D341Med (cell line): ENCODE measurements at places on chromosomes 5 and 9.

- DNase-seq, result no peak
Measured at GRCh38 chr5:9173281-9174048, 372.4 kb downstream of the SEMA5A start.

DNA sequence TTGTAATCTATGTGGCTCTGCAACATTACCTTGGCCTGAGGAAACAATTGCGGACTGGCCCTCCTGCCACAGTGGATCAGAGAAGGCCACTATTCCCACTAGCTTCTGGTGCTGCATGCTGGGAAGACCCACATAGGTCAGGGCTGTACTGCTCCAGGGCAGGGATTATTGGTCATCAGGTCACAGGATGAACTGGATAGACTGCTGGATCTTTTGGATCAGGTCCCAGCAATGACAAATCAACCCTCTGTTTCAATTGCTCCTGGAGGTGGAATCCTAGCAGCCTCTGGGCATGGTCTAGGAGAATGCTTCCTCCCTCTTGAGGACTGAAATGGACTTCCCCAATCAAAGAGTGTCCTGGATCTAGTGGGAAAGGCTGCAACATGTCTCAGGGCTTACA lies 66.7 kb upstream of the PHF24 start:
- no peak for DNase-seq

- no peak for DNase-seq
Measured at GRCh38 chr5:170252720-170253350, 20.1 kb downstream of the C5orf58 start.

- DNase-seq, result no peak
Measured at GRCh38 chr5:145378226-145378625, 456.9 kb downstream of the PRELID2 start.

- no peak for DNase-seq
Measured at GRCh38 chr5:58493141-58493540, 1.9 kb downstream of the GAPT start.

DNA sequence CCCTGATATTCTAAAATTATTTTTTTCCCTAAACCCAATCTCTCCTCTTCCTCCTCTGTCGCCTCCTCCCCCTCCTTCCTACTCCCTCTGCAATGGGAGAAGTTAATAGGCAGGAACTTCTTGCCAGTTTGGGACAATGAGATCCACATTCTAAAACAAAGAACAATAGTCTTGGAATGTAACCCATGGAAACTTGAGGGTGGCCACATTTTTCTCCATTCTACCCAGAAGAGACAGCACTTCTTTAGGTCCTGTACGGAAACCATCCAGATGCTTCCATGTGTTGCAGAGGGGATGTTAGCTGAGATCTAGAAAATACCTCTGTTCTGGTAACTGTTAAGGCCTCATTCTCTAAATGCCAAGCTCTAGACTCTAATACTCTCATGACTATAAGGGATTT lies 10.0 kb downstream of the SPARC start:
- DNase-seq, result no peak

- DNase-seq, result no peak
Measured at GRCh38 chr5:116912221-116912620, 337.6 kb upstream of the SEMA6A start.

DNA sequence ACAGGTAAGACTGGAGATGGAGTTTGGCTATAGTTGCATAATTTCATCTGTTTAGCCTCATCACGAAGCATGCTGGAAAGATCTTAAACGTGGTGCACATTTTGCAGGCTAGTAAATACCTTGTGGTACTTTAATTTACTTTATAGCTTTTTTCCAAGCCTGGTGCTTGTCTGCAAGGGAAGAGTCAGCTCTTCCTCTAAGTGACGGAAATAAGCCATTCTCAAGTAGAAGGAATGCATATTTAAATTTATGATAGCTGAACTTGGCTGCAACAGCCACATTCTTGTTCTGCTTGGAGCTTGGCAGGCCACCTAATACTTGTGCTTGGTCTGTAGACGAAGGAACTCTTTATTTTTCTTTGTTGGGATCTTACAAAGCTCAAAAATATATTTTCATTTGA lies 188.0 kb upstream of the PIK3R1 start:
- DNase-seq, result no peak

- no peak for DNase-seq
Measured at GRCh38 chr9:92767066-92768054, 2.7 kb upstream of the BICD2 start.

GRCh38 chr9:135521608-135522095 lies 412 bp downstream of the LCN1 start:
- peak; percentile 17 for DNase-seq

GRCh38 chr9:1759771-1760300 lies 255.3 kb upstream of the SMARCA2 start:
- no peak for DNase-seq

GRCh38 chr5:178227138-178227659 lies 5.4 kb downstream of the PHYKPL start:
- DNase-seq, result no peak

DNA sequence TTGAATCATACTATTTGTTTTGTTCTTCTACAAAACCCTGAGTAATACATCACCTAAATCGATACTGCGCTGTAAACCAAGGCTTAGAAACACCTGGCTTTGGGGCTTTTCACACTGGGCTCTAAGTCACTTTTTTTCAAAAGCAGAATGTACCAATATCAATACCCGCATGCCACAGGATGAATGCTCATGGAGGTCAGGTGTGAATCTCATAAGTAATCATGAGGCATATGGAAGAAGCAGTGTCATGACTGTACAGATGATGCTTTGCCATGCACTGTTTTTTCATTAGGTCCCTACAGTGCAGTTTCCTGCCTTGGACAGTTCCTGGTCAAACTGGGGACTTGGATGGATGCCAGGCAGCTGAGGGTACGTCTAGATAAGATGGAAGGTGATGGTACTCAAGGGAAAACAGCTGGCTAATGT lies 49.0 kb upstream of the ATG10 start:
- no peak for DNase-seq

- DNase-seq, result no peak
Measured at GRCh38 chr5:128427921-128428320, 110.1 kb downstream of the FBN2 start.

DNA sequence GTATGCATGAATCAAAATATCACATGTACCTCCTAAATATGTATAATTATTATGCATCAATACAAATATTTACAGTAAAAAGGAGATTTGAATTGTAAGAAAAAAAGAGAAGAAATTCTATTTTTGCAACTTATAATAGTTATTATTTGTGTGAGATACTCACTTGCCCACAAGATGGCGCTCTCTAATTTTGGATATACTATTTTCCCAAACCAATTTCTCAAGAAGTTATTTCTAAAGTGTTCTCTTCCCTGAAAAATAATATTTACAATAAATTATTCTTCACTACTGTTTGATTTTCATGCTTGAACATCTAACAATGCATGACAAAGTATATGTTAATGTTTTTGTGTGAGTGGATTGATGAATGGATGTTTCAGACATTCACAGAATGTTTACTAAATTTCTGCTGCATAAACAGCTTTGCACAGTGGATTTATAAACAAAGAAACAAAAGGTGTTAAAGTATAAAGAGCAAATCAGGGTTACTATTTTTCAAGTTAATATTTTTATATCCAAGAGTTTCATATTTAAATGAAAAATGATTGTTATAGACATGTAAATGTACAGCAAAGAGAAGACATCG lies 503.4 kb downstream of the PDE4D start:
- no peak for DNase-seq

- DNase-seq, result no peak
Measured at GRCh38 chr5:143182106-143182505, 221.4 kb downstream of the NR3C1 start.

GRCh38 chr5:74667396-74667795 lies 17.6 kb upstream of the HEXB start:
- DNase-seq, result no peak

- no peak for DNase-seq
Measured at GRCh38 chr5:38184627-38185026, 73.7 kb upstream of the EGFLAM start.

- no peak for DNase-seq
Measured at GRCh38 chr5:35030426-35031100, 17.2 kb downstream of the AGXT2 start.

GRCh38 chr5:112480501-112480900 lies 61.4 kb upstream of the EPB41L4A start:
- no peak for DNase-seq

GRCh38 chr5:60410427-60410826 lies 289.5 kb downstream of the DEPDC1B start:
- no peak for DNase-seq

DNA sequence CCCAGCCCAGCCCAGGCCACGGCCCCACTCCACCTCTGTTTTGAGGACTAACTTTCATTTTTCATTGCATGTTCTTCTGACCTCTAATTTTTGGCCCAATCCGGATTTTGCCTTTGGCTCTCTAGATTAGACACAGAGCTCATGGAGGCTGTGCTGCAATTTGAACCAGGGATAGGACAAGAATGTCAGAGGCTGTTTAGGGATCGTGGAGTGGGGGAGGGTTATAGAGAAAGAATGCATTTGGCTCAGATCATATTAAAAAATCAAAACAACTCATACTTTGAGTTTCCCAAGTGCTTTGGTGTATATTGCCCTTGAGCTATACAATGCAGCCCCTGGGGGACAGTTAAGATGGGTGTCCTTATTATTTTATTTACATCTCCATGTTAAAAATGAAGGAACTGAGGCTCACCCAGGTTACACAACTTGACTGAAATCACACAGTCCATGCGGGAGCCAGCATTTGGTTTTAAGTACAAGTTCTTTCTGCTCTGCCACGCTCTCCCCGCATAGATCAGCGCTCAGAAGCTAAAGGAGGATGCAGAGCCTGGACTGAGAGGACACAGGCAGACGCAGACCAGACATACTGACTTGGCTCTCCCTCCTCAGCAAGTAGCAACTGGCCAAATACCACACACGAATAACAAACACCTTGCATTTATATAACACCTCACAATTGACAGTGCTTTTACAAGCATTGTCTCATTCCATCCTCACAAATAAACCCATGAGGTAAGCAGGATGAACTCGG lies 126.4 kb upstream of the RAI14 start:
- no peak for DNase-seq

GRCh38 chr9:136544964-136545691 lies 720 bp downstream of the NOTCH1 start:
- DNase-seq, result no peak

- peak; percentile 29 for DNase-seq
Measured at GRCh38 chr9:130266236-130267098, 907 bp downstream of the HMCN2 start.

DNA sequence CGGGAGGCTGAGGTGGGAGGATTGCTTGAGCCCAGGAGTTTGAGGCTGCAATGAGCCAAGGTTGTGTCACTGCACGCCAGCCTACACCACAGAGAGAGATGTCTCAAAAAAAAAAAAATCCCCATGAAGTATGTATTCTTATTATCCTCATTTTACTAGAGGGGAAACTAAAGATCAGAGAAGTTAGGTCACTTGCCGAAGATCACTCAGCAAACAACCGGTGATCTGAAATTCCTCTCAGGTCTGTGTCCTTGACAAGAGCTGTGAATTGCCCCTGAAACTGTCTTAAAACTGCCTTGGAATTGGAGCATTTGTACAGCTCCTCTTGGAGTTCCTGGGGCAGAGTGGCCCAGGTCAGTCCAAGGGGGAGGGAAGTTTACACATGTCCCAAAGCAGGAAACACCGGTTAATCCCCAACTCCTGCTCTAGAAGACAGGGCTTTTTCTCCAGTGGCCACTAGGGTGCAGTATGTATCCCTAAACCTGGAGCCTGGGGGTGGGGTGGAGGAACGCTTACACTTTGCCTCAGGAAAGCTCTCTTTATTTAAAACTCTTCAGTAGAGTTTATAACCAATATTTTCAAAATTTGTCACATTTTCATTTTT lies 27.6 kb downstream of the AQP7 start:
- DNase-seq, result peak; percentile 82

GRCh38 chr9:89759572-89759971 lies 154.8 kb downstream of the GADD45G start:
- no peak for DNase-seq

DNA sequence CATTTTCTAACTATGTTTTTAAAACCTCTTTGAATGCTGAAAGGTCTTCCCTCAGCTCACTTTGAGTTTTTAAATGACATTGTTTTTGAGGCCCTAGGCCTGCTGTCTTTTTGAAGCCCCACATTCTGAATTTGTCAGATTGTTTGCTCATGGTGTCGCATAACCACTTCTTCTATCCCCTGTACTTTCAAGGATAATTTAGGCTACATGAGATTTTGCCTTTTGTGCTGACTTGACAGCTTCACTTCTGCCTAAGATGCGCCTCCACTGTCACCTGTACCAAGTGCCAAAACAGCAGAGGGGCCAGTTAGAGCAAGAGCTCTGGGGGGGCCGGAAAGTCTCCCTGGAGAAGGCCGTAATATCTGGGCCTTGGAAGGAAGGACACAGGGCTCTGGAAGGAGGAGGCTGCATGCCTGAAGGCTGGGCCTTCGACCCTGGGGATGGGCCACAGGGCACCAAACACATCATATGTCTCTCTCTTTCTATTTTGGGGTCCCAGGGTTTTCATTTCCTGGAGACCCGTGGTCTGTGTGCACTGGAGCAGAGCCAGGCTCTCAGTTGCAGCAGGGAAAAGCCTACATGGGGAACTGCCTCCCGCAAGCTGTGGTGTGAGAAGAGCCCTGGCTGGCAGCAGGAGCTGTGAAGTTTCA lies 49.1 kb downstream of the NDST1 start:
- no peak for DNase-seq

GRCh38 chr5:158951436-158952247 lies 148.1 kb downstream of the EBF1 start:
- no peak for DNase-seq

GRCh38 chr5:143913008-143913752 lies 101.2 kb downstream of the HMHB1 start:
- DNase-seq, result no peak

GRCh38 chr9:6758498-6759184 lies 868 bp downstream of the KDM4C start:
- peak; percentile 64 for DNase-seq

DNA sequence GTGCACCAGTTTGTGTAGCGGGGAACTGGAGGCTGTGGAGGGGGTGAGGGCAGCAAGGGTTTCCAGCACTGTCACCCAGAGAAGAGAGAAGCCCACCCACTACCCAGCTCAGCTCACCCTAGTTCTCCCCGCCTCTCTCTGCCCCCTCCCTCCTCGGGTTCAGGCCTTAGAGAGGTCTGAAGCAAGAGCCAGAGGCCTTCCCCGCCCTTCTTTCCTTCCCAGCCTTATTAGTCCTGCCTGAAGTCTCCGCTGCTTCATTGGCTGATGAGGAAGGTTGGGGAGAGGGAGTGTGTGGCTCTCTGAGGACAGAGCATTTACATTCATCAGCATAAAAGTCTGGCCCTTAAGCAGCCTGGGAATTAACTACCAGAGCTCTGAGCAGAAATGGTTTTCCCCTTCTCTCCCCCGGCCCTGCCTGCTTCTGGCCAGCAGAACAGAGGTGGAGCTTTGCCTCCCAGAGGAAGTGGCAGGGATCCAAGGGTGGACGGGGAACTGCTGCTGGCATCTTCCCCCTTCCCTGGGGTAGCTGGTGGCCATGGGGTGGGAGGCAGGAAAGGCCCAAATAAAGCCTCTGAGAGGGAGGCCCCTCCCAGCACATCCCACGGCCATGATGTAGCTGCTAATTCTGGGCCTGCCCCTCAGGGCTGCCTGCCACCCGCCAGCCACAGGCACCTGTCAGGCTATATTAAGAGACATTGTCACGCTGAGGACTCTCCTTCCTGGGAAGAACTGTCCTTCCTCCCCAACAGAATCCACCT lies 4.1 kb downstream of the DNAJB5 start:
- no peak for DNase-seq

GRCh38 chr9:108885643-108886348 lies 23.7 kb downstream of the ACTL7A start:
- DNase-seq, result no peak
